ENCODE measurements at places on chromosomes 1 and 21.
A peak's percentile ranks its signal among the peaks of the same experiment; 100 is the strongest.

DNA sequence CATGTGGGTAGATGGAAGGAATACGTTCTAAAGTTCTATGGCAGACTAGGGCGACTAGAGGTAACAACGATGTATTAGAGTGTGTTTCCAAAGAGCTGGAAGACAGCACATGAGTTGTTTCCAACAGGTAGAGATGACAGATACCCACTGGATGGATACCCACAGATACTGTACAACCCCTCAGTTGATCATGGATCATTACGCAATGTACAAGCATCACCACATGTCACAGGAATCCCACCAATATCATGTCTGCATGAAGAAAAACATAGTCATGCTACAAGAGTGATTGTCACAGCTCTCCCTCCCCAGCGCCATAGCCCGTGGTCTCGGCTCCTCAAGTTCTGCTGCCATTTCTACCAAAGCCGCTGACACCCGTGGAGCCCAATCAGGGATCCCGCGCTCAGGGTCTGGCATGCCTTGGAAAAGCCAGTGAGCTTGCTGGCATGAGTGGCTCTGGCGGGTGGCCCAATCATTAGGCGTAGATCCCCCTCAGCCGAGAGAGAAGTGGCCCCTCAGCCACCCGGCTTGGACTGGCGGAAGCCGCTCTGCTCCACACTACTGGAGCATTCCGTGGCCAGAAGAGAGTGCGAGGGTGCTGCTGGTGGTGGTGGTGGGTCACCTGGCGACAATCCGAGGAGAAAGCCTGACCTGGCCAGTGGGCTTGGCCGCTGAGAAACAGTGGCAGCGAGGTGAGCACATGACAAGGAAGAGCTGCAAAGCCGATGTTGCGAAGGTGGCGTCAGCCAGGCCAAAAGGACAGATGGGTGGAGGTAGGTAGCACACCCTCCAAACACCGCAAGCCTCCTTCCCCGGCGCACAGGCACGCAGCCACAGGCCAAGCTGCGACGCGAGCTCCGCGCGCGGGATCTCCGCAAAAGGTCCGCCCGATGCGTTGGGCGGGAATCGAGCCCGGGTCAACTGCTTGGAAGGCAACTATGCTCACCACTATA is 65.7 kb upstream of the FCGR2A start:
- peak; percentile 10 for DNase-seq

GRCh38 chr1:145707183-145707867 is at the start of gene PDZK1:
TSS of gene PDZK1 (minus strand) at chr1:145707368. CDS start at chr1:145688021, 19,347 bp downstream.
- no peak for DNase-seq

DNA sequence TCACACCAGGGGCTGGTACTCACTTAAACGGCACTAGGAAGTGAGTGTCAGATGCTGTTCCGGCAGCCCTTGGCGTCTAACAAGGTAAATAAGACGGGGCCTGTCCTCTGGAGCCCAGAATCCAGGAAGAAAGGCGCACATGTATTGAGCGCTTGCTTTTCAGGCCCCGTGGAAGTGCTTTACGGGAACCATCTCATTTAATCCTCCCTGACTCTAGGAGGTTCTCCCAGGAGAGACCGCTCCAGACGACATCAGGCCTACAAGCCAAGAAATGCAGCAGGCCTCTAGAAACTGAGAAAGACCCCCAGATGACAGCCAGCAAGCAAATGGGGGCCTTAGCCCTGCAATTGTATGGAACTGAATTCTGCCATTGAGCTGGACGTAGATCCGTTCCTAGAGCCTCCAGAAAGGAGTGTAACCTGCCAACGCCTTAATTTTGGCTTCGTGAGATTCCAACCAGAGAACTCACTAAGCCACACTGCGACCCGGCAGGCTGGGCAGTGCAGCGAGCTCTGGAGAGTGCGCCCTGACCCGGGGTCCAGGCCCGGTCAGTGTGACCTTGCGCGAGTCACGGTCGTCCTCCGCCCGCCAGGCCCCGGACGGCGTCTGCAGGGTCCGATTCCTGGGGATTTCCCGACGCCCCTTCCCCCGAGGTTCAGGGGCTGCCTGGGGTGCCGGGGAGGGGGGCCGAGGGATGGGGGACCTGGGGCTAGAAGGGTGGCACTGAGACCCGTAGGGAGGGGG is 532 bp upstream of the MANEAL start:
- DNase-seq, result no peak

DNA sequence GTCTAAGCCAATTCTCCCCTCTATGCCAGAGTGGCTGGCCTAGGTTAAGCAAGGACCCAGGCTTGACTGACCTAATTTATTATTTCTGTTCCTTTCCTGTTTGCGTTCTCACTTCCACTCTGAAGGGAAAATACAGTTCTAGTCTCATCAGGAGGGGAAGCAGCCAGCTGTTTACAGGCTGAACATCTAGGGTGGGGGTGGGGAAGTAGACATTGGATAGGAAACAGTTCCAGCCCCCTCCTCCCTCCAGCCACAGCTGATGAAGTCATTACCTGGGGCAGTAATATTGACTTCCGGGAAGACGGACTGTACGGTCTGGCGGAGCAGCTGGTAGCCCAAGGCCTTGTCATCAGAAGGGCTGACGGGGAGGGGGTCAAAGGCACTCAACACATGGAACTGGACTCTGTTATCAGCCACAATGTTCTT is 17.6 kb downstream of the PM20D1 start:
- DNase-seq, result no peak

DNA sequence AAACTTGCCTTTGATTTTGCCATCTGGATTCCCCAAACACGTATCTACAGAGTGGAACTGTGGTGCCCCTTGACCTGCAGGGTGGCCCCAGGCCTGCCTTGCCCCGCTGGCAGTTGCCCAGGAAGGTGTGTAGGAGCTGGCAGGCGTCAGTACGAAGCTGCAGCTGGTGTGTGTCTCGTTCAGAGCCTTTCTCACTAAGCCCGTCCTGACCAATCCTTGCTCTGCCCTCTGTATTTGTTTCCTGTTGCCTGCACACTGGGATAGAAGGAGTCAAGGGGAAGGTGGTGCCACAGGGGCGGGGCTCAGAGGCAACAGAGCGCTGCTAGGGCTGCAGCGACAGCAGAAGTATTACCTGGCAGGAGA is 5.2 kb upstream of the VSIG8 start:
- no peak for DNase-seq

DNA sequence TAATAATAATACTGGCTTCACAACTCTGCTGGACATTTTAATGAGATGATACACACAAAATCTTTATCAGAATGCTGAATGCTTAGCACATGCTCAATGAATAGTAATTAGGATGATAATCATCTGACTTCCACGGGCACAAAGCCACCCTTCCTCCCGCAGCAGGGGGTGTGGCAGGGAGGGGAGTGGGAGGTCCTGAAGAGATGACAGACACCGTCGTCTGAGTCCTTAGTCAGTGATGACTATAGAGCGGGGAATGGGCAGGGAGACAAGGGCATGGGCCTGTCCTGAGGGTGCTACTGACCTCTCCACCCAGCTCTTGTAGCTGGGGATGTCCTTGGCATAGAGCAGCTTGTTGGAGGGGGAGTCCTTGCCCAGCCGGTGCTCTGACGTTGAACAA is 117.6 kb upstream of the CD34 start:
- no peak for DNase-seq

GRCh38 chr21:24123785-24124184 is 1483.5 kb downstream of the MRPL39 start:
- no peak for DNase-seq

Data from stimulated activated CD4-positive, alpha-beta T cell treated with anti-CD3 and anti-CD28 coated beads, Interleukin-4, amount 100 ng/mL, for 48 hours (primary cell).